ENCODE measurements at places on chromosomes 4 and X.

- no peak for DNase-seq
These were observed 18.1 kb downstream of the GUCY2F start for GRCh38 chrX:109463784-109464183.

GRCh38 chr4:17463606-17464005 lies 48.3 kb downstream of the QDPR start:
- DNase-seq: no peak

DNA sequence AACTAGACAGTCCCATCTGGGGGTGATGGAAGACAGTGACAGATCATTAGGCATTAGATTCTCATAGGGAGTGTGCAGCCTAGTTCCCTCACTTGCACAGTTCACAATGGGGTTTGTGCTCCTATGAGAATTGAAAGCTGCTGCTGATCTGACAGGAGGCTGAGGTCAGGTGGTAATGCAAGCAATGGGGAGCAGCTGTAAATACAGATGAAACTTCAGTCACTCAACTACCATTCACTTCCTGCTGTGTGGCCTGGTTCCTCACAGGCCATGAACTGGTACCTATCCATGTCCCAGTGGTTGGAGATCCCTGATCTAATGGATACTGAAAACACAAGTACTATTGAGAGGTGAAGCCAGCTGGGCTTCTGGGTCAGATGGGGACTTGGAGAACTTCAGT lies 72.5 kb downstream of the AGTR2 start:
- DNase-seq: no peak

DNA sequence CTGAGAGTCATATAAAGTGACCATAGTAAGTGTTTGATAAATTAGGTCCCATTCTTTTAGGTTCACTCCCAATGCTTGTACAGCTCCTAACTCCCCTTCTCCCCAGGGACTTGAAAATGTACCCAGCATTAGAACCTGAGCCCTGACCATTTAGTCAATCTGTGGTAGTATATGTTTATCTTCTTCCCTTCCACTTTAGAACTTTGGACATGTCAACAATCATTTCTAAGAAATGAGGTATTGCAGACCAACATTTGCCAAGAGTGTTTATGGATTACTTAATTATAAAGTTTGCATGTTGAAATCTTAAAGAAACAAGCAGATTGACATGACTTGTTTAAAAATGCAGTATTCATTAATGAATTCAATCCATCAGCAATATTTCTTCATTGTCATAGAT lies 26.0 kb downstream of the AFM start:
- no peak for DNase-seq

GRCh38 chr4:83625821-83626220 lies 89.9 kb downstream of the GPAT3 start:
- DNase-seq: no peak

DNA sequence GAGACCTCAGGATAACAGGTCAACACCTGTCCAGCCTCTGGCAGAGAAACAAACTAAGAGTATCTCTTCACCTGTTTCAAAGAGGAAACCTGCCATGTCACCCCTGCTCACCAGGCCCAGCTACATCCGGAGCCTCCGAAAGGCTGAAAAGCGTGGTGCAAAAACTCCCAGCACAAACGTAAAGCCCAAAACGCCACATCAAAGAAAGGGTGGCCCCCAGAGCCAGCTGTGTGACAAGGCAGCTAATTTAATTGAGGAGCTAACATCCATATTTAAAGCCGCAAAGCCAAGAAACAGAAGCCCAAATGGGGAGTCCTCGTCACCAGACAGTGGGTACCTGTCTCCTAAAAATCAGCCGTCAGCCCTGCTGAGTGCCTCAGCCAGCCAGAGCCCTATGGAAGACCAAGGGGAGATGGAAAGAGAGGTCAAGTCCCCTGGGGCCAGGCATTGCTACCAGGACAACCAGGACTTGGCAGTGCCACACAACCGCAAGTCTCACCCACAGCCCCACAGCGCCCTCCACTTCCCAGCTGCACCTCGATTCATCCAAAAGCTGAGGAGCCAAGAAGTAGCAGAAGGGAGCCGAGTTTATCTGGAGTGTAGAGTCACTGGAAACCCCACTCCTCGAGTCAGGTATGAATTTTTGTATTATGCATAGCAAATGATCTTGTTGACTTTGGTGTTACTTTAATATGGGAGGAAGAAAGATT lies 15.1 kb downstream of the PALLD start:
- DNase-seq: no peak

DNA sequence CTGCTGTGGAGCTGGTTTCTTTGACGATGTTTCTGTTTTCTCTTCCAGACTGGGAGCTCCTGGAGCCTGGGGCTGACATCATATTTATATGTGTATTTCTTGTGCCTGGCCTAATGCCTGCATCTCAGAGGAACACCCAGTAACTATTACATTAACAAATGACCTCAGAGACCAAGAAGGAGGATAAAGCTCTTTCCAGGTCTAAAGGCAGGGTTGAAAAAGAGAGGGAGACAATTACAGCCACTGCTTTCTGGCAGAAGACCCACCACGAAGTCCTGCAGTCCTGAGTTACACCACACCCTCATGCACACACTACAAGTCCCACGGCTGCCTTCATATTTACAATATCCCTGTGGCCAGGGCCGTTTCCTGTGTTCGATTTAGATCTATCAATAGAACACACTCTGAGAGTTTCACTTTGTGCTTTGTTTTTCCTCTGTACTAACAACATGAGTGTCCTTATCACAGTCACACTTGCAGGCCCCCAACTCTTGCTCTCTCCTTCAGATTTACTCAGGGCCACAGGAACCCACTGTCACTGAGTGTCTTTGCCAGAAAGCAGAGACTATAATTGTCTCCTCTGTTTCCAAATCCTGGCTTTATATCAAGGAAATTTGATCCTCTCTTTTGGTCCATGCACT lies 535.5 kb downstream of the MID1IP1 start:
- no peak for DNase-seq
